IMR-90 (cell line): ENCODE measurements at places on chromosomes 6 and 20. TPM values are rescaled to one million over a fixed set of nuclear protein-coding genes. Genes with fewer than 3 reads are reported as not detected.
A peak's percentile ranks its signal among the peaks of the same experiment; 100 is the strongest.

- no peak for DNase-seq
Observed at GRCh38 chr6:20575125-20575524, 40.9 kb downstream of the CDKAL1 start.

Gene HLA-DRB5
- polyA plus RNA-seq, result not detected in 2 replicates

GRCh38 chr6:144174006-144174405 is 23.7 kb downstream of the STX11 start:
- no peak for DNase-seq

DNA sequence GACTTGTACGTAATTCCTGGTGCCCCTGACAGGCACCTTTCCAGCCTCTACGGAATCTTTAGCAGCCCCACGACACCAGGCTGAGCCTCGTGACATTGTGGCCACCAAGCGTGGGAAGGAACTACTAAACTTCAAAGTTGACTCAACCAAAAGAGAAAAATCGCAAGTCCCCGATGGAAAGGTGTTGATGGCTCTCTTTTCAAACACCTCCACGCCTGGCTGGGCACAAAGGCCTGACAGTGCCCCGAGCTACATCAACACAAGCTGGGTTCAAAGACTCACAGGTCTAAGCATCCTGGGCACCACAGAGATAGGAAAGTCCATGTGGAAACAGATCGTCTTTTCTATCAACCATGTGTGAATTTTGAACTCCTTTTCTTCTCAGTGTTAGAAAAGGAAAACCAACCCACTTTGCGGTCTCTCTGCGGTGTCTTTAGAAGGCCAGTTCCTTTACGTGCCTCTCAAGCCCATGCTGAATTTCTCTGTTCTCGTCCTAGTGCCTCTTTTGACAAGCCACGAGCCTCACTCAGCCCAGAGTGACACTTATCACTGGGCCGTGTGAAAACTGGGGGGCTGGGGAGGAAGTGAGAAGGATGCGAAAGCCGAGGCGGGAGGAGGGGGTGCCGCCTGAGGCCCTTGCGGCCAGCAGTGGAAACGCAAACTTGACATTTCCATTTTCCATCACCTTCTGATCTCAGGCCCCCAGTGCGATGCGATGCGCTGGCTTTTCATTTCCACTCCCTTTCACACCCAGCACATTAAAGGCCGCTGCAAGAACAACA is 59.4 kb downstream of the GFOD1 start:
- no peak for DNase-seq

Gene KCNK17
- not detected in 2 replicates for polyA plus RNA-seq

Gene C6orf52
- 0.31 TPM in 1 of 2 replicates, not detected in the other for polyA plus RNA-seq

DNA sequence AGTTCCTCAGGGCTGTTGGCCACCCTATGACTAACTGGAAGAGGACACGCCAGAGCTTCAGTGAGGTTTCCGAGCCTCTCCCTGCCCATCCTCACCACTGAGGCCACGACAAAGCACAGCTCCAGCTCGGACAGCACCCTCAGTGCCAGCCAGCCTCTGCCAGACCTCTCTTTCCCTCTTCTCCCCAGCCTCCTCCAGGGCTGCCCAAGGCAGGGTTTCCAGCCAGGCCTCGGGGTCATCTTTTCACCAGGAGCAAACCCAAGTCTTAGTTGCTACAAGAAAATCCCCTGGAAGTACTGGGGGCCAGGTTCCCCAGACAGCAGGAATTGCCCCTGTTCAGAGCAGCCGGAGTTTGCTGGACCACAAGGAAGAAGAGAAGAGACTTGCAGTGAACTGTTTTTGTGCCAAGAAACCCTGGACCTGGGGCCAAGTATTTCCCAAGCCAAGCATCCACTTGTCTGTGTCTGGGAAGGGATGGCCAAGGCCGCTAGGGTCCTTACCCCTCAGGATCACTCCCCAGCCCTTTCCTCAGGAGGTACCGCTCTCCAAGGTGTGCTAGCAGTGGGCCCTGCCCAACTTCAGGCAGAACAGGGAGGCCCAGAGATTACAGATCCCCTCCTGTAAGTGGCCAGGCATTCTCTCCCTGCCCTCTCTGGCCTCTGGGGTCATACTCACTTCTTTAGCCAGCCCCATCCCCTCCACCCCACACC is 41.6 kb downstream of the PLAGL2 start:
- no peak for DNase-seq

DNA sequence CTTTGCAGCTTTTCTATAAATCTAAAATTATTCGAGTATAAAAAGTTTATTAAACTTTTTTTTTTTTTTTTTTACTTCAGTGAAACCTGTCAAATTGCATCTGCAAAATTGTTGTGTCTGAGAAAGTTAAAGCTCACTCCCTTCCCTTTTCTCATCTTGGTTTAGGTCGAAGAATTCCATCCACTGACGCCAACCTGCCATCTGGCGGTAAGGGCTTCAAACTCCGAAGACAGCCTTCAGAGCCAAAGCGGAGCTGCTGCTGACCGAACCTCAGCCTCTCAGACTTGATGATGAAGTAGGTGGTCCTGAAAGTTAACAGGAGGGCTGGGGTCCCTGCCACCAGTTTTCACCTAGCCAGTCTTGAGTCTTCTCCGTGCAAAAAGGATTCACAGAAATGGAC is 29.6 kb upstream of the VAPB start:
- peak; percentile 29 for DNase-seq

- DNase-seq, result no peak
Observed at GRCh38 chr6:4545893-4546292, 230.3 kb upstream of the CDYL start.

Gene GSTA2
- polyA plus RNA-seq, result not detected in 2 replicates

GRCh38 chr6:116426551-116426950 is 34.6 kb upstream of the CALHM6 start:
- DNase-seq, result no peak

Gene LRRN4
- polyA plus RNA-seq, result 0.11 and 0.19 TPM in 2 replicates

DNA sequence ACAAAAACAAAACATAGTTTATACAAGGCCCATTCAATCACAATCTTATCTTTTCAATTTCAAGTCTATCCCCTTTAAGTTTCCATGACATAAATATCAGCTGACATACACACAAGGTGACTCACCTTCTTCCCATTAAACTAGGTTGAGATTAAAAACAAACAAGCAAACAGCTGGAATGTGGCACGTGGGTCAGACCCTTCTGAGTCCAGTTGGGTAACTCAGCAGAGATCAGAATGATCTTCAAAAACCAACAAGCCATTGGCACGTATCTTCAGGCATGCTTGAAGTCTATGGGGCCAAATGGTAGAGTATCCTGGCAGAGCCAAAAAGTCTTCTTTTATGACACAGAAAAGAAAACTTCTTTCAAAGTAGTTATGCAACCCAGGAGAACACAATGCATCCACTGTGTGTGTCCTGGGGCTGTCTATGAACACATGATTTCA is 603.5 kb upstream of the CITED2 start:
- peak; percentile 72 for DNase-seq

- peak; percentile 66 for DNase-seq
Observed at GRCh38 chr20:37319151-37319671, 26.7 kb upstream of the SRC start.

DNA sequence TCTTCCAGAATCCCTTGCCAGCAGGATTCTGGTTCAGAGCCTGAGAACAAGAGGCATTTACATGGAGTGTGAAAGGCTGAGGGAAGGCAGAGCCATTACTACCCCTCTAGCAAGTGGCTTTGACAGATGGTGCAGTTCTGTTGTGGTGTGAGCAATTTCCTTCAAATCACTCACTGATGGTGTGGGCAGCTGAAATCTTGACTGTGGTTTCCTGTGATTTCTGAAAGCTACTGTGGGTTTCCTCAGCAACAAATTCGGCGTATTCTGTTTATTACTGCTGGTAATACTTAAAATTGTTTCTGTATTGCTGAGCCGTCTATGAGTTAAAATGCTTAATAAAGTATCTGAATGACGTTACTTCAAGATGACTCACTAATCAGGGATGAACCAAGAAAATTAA is 181.5 kb upstream of the TCF21 start:
- DNase-seq, result peak; percentile 97

Gene TSBP1
- polyA plus RNA-seq, result not detected in 2 replicates

- DNase-seq, result no peak
Observed at GRCh38 chr6:16480763-16481560, 242.6 kb downstream of the GMPR start.

DNA sequence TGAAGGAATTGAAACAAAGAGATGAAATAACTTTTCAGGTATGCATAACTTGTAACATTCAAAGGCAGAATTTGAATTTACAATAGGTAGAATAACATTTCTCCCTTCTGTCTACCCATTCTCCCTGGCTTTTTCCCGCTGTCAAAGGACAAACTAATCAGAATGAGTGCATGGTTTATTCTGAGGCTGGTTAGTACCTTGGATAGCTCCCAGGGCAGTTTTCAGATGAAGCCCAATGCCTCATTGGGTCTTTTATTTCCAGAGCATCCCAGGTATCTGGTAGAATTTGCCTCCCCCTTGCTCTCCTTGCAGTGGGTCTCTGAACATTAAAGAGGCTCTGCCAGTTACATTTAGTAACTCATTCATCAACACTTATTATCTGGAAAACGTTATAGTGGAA is 665.5 kb downstream of the BCKDHB start:
- peak; percentile 50 for DNase-seq

- no peak for DNase-seq
Observed at GRCh38 chr20:12133553-12133952, 215.9 kb downstream of the BTBD3 start.

Gene C20orf204
- 0.09 and 0.11 TPM in 2 replicates for polyA plus RNA-seq

Gene FAM184A
- 0.03 and 0.07 TPM in 2 replicates for polyA plus RNA-seq

GRCh38 chr6:30206152-30206551 is 7.1 kb downstream of the TRIM26 start:
- peak; percentile 19 for DNase-seq

DNA sequence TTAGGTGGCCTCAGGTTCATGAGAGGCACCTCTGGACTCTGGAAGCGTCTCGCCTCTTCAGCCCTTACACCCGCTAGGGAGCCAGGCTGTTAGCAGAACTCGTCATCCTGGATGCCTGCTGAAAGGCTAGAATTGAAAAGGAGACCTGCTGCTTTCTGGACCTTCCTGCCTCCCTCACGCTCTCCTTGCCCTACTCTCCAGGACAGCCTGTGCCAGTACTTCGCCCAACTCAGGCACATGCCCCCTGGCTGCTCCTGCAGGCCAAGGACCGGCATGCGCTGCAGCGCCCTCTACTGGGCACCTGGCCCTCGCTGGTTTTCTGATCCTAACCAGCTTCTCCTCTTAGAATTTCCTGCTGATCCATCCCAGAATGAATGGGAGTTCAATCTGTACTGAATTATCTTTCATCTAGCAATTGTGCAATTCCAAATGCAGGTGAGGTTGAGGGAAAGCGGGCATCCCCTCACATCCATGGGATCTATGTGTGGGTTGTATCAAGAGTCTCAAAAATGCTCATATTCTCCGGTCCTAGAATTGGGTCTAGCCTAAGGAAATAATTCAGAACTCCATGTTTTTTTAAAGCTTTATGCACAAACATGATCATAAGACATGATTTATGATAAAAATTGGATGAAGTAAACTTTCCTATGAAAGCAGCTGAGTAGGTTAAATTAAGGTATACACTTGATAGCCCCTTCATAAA is 78.0 kb downstream of the PTPN1 start:
- peak; percentile 58 for DNase-seq

Gene KCNQ2
- polyA plus RNA-seq, result 0.02 TPM in 1 of 2 replicates, not detected in the other

Gene KCNK16
- not detected in 2 replicates for polyA plus RNA-seq

DNA sequence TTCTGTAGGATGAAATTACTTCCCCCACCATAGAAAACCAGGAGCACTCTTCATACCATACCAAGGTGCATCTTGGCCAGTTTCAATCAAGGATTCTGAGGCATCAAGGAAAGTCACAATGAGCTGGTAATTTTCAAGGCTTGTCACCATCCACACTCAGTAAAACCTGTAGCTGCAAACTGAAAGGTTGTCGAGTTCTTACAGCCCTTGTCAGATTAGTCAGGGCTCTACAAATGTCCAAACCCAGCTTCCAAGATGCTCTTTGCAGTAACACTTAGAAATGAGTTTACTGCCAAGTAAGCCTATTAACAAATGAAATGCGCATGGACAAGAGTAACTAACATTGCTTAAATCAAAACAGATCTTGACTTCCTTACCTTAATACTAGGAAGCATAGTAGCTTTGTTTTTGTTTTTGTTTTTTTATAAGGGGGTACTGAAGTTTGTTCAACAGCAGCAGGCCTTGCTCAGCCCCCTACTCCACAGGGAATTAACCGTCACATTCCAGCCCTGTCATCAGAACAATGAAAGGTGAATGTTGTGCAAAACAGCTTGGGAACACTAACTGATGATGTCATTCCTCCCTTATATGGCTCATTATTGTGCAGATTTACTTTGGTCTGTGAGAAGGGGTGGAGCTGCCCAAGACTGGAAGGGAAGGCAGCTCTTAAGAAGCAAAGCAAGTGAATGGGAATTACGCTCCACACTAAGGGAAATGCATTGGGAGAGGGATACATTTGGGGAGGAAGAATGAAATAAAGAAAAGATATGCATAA is 49.9 kb upstream of the TMEM30A start:
- DNase-seq, result peak; percentile 72
